Sciatic nerve (tissue), 2 donors: ENCODE measurements at places on chromosomes 11 and 22.

DNA sequence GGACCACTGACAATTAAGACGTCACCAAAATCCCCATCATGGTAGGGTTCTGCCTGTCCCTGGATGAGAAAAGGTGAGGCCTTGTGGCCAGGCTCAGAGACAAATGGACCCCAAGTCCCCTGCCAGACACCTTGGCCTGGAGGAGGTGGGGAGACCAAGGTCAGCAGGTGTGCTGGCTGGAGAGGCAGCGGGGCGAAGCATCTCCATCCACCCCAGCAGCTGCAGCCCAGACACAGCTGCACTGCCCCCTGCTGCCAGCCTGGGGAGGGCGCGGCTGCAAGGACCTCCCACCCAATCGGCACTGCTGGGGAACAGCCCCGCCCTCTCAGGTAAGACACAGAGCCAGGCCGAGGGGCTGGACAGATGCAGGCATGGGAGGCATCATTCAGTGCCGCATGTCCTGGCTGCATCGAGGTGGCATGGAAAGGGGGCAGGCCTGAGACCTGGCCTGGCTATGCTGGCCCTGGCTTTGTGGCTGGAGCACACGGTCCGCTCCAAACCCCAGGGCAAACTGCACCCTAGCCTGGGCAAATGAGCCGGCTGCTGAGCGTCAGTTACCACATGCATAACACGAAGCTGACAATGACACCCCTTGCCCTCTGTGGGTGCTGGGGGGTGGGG lies 12.2 kb upstream of the MFNG start:
- no peak for DNase-seq

DNA sequence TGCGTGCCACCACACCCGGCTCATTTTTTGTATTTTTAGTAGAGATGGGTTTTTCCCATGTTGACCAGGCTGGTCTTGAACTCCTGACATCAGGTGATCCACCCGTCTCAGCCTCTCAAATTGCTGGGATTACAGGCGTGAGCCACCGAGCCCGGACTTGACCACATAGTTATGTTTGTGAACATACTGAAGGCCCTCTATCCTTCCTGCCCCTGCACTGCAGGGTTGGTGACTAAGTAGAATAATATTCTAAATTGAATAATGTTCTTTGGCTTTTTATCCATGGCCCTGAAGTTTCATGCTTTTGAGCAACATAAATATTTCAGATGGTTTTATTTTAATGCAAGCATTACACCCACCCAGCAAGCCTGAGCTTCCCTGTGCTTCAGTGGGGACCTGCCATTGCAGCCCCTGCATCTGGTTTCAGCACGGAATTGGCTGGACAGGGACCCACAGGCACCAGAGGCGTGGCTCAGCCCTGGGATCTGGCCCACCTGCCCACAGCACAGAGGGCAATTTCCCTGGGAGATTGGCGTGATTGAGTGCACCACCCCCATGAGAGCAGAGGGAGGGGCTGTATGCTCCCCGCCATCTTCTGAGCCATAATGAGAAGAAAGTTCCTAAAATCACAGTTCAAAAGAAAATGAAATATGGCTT lies 460.5 kb downstream of the BRD1 start:
- peak; percentile 13 for DNase-seq

DNA sequence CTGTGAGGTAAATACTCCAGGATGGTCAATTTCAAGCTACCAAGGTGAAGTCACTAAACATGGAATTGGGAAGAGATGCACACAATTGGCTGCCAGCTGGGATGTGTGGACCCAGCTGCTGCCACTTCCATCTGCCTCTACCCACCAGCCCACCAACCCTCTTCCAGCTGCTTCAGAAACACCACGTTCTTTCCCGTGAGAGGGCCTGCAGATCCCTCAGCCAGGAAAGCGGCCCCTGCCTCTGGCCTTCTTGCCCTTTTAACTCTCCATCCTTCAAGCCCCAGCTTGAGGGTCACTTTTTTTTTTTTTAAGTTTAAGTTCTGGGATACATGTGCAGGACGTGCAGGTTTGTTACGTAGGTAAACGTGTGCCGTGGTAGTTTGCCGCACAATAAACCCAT lies 20.0 kb downstream of the PRG3 start:
- no peak for DNase-seq

DNA sequence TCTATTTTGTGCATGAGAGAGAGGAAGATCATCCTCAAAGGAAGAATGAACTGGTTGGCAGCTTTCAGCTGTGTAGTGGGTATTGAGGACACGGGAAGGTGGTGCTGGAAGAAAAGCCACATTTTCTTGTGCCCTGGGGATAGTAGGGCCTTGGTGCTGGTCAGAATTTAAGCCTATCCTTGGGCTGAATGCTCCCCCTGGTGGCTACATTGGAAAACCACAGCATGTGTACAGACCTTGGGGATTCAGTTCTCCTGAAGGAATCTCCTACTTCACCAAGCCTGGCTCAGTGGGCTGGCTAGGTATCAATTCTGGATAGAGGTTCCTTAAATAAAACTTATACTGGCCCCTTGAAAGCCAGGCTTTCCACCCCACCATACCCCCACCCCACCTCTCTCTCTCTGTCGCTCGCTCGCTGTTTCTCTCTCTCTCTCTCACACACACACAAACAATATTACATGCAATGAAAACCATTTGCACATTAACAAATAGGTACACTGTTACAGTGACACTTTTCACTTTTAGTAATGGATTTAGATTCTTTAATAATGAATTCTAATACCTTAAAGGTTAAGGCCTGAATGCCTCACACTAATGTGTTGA lies 2.8 kb upstream of the OR51M1 start:
- DNase-seq = no peak

GRCh38 chr11:22808571-22809197 lies 20.9 kb downstream of the SVIP start:
- no peak for DNase-seq

DNA sequence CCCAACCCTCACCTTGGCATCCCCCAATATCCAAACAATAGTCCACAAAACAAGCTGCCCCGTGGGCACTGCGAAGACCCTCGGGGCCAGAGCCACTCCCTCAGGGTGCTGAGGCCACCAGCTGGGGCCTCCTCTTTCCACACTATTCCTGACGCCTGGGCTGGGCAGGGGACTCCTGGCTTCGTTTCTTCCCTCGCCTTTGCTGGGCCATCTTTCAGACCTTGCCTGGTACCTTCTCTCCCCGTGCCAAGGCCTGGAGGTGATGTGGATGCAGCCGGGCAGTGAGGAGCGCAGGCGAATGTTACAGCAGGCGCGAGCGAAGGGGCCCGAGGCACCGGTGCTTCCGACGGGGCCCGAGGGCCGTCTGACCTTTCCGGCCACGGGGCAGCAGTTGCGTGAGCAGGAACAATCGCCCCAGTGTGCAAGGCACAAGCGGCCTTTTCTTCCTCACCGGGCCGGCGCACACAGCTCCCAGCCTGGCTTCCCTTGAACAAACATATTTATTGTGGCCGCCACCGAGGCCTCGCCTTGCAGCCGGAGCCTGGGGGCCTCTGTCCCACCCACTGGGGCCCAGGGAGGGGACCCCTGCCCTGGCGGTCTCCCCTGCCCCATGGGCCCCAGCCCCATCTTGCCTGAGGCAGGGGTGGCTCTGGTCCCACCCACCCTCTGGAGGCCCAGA lies 32.6 kb upstream of the KCNQ1OT1 start:
- DNase-seq = peak; percentile 81

DNA sequence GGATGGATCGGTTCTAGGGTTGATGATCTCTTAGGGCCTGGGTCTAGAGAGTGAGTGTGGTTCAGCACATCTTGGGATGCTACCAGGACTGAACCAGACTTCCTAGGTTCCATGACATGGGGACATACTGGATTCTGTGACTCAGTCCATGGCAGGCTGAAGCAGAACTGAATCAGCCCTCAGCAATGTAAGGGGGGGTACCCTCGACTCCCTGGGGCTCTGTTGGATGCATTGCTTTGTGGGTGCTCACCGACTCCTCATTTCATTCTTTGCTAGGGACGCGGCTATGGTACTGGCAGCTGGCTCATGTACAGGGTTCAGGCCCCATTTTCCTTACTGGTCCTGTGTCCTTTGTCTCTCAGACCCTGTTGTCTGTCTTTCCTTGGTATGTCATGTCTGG lies 733 bp upstream of the GRAMD1B start:
- no peak for DNase-seq

DNA sequence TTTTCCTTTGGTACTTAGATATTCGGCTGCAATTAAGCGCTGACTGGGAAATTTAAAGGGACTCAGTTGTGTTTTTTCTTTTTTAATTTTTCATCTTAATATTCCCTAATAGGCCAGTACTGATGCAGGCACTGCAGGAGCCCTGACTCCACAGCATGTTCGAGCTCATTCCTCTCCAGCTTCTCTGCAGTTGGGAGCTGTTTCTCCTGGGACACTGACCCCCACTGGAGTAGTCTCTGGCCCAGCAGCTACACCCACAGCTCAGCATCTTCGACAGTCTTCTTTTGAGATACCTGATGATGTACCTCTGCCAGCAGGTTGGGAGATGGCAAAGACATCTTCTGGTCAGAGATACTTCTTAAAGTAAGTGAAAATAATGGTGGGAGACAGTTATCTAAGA lies 3.8 kb downstream of the YAP1 start:
- DNase-seq = no peak

DNA sequence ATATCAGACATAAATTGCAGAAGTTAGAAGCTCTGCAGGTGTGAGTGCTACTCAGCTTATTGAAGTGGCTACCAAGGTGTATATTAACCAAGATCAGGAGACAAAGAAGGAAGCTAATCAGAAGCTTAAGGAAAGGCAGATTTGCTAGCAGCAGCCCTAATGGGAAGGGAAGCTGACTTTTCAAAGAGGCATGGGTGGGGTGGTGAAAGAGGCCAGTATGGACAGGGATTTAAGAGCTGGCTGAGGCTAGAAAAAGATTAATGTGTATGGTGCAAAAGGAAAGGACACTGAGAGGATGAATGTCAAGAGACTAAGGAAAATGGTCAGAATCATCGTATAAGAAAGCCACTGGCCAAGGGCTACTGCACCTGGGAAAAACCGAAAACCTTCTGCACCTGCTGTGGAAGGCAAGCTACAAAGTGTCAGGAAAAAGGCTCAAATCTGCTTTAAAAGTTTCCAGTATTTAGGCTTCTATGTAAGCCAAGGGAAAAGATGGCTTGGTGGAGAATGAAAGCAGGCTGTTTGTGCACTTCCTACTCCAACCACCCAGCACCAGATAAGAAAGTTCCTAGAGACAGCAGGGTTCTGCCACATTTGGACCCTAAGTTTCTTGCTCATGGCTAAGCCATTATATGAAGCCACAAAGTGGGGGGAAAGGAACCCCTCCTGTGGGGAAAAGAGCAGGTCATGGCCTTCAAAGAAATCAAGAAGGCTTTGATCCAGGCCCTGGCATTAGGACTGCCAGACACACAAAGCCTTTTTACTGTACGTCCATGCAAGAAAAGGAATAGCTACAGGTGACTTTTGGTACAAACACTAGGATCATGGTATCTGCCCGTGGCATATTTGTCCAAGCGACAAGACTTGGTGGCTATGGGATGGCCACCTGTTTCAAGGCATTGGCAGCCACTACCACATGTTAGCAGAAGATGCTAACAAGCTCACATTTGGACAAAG lies 40.9 kb upstream of the GLYAT start:
- DNase-seq = no peak

- DNase-seq = no peak
These were observed 1291.0 kb downstream of the LRRC4C start for GRCh38 chr11:40168414-40168813.

- no peak for DNase-seq
These were observed 104.1 kb upstream of the MTNR1B start for GRCh38 chr11:92865352-92865751.

GRCh38 chr11:119700536-119701346 lies 28.3 kb downstream of the NECTIN1 start:
- no peak for DNase-seq

- no peak for DNase-seq
These were observed 14.4 kb upstream of the MN1 start for GRCh38 chr22:27815826-27816530.

- no peak for DNase-seq
These were observed 7.4 kb upstream of the NPTXR start for GRCh38 chr22:38850941-38851849.

DNA sequence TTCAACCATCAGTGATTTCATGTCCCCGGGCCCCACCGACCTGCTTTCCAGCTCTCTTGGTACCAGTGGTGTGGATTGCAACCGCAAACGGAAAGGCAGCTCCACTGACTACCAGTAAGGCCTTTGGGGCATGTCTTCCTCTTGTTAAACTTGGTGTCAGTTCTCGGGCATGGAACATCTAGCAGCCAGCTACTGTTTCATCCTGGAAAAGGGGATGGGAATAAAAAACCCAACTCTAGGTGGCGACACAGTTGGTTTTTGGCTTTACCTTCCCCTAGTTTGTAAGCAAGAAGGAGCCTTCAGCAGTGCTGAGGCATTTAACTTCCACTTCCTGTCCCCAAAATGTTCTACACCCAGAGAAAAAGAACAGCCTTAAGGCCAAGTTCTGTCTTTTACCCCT lies 76.7 kb downstream of the BMAL1 start:
- DNase-seq = no peak

- DNase-seq = peak; percentile 73
These were observed 14.6 kb downstream of the C11orf21 start for GRCh38 chr11:2287091-2287490.

- peak; percentile 40 for DNase-seq
These were observed 7.0 kb downstream of the ROBO3 start for GRCh38 chr11:124872280-124872679.

DNA sequence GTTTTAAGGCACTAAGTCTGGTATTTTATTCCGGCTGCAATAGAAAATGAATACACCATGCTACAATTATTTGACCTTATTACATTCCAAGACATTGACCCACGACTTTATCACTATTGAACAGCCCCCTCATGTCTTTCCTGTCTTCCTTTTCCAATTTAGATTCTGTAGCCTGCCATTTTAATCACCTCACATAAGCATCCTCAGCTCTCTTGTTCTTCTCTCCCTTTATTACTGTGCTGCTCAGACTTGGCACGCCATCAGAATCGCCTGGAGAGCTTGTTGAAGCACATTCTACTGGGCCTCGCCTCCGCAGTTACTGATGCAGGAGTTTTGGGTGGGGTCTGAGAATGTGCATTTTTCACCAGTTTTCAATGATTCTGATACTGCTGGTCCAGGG lies 38.7 kb upstream of the SWAP70 start:
- DNase-seq = no peak

DNA sequence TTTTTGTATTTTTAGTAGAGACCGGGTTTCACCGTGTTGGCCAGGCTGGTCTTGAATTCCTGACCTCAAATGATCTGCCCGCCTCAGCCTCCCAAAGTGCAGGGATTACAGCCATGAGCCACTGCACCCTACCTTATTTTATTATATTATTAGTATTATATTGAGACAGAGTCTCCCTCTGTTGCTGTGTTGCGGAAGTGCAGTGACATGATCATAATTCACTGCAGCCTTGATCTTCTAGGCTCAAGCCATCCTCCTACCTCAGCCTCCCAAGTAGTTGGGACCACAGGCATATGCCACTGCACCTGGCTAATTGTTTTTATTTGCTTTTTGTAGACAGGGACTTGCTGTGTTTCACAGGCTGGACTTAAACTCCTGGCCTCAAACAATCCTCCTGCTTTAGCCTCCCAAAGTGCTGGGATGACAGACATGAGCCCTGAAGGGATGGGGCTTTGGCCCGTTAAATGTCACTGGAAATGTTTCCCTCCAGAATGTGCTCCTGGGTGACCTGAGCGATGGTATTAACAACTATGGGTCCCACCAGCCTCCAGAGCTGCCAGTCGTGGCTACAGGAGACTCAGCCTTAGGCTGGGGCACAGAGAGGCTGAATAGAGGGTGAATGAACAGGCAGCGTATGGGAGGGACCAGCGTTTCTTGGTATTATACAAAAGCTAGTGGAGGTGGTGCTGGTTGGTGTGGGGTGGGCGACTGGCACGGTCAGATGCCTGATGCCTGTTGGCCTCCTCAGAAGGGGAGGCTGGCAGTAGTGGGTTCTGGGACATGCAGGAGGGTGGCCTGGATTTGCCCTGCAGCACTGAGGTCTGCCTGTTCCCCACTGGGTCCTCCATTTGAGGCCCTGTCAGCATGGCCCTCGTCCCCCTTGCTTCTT lies 7.3 kb downstream of the TANGO2 start:
- DNase-seq = no peak
